GM12892 (cell line): ENCODE measurements at places on chromosomes 5 and 9.

DNA sequence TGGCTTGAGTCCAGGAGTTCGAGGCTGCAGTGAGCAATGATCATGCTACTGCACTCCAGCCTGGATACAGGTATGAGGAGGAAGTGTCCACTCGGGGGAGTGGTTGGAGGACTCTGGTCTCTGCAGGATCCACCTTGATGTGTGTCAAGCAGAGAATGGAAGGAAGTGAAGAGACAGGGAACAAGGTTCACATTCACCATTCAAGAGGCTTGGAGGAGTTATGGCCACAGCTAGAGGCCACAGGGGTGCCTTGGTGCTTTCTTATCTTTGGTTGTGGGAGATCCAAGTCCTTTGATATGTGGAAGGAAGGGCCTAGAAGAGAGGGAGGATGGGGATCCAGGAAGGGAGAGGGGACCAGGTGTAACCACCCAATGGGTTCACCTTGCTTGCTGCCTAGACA is 5.4 kb upstream of the CERCAM start:
- no peak for DNase-seq

- DNase-seq = no peak
Measured at GRCh38 chr9:95193067-95193466, 124.4 kb downstream of the FANCC start.

- no peak for DNase-seq
Measured at GRCh38 chr5:7415123-7415522, 19.2 kb downstream of the ADCY2 start.

DNA sequence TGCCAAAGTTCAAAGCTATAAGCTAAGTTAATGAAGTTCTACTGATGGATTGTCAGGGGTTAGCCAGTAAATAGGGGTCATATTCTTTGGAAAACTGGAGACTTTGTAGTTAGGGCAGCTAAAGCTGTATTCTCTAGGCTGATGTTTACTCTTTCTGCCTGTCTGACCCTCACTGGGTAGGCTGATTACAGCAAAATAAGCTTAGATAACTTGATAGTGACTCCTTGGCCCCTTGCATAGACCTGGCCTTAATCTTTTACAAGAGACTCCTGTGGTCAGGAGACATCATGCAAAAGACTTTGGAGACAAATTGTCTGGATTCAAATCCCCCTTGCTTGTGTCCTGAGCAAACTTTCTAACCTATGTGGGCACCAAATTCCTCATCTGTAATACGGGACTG is 314.4 kb upstream of the MSX2 start:
- DNase-seq = no peak

DNA sequence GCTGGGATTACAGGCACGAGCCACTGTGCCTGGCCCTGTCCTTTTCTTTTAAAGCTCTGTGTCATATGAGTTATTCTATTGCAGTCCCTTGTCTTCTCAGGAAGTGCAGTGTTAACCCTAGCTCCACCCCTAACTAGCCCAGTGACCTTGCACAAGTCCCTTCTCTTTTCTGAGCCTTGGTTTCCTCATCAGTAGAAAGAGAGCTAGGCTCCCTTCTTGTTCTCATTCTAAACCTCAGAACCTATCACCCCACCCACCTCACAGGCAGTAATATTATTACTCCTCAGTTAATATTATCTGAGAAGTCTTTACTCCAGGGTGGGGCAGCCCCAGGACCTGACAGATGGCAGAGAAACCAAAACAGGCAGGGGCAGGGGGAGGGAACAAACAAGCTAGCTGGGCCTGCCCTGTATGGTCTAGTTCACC is 7.2 kb downstream of the CYFIP2 start:
- no peak for DNase-seq

DNA sequence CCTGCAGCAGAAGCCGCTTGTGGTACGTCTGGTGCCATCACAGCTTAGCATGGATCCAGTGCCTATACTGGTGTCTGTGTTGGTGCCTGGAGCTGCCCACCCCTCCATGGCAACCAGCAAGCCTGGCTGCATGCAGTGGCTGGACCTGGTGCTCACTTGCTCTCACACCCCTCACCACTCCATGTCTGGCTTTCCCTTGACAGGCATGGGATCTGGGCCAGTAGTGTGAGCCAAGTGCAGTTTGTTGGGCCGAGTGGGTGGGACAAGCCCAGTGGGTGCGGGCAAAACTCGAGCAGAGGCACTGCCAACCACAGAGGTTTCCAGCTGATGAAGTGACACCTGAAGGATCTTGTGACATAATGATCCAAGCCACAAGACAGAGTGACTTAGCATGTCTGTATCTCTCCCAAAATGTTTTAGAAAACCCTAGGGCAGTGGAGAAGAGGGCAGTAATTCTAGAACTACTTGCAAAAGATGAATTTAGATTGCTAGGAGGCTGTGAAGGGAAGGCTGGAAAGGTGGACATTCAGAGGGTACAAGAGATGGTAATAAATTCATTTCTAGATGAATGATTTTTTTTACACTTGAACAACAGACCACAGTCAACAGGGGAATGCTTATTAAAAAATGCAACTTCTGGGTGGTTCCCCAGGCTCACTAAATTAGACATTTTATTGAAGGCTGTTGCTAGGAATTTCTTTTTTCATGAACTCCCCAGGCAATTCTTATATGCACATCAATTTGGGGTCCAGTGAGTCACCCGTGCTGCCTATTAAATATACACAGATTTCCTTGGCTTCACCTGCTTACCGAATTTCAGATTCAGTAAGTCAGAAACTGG is 660.3 kb downstream of the TLR4 start:
- no peak for DNase-seq

GRCh38 chr5:38157024-38157423 is 101.3 kb upstream of the EGFLAM start:
- DNase-seq = no peak
